ENCODE measurements at places on chromosomes 6 and 20.

GRCh38 chr20:53822534-53822933 is 228.9 kb upstream of the ZNF217 start:
- no peak for DNase-seq

DNA sequence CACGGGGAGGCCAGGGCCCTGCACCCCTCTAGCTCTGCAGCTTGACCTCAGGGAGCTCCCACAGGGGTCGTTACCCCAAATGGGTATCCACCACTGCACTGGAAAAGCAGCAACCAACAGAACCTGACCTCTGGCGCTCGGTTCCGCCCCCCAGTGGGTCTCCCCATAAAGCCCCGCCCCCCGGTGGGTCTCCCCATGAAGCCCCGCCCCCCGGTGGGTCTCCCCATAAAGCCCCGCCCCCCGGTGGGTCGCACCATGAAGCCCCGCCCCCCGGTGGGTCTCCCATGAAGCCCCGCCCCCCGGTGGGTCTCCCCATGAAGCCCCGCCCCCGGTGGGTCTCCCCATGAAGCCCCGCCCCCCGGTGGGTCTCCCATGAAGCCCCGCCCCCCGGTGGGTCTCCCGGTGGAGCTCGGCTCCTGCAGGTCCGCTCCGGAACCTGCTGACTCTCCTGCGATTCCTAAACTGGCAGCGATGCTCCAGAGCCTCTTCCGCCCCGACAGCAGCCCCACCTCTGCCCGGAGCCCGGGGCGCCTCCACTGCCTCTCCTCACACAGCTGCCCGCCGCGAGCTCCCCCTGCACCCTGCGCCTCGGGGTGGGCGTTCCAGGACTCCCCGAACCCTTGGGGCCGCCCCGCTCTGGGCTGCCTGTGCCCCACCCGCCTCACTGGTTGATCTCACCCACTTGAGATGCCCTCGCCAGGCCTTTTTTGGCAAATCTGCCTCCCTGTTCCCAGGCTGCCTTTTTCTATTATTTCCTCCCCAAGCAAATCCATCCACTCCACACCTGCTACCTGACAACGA is 12.1 kb downstream of the SLC2A4RG start:
- DNase-seq, result no peak

GRCh38 chr20:44807051-44807683 is 3.2 kb downstream of the RIMS4 start:
- DNase-seq, result no peak

GRCh38 chr6:36886950-36887618 is 1.3 kb downstream of the C6orf89 start:
- DNase-seq, result no peak

GRCh38 chr6:156808287-156808686 is 31.1 kb downstream of the ARID1B start:
- DNase-seq, result peak; percentile 71

- no peak for DNase-seq
Measured at GRCh38 chr6:80969439-80969838, 783.0 kb downstream of the TENT5A start.

- DNase-seq, result no peak
Measured at GRCh38 chr6:110557199-110557598, 80.8 kb upstream of the SLC22A16 start.

DNA sequence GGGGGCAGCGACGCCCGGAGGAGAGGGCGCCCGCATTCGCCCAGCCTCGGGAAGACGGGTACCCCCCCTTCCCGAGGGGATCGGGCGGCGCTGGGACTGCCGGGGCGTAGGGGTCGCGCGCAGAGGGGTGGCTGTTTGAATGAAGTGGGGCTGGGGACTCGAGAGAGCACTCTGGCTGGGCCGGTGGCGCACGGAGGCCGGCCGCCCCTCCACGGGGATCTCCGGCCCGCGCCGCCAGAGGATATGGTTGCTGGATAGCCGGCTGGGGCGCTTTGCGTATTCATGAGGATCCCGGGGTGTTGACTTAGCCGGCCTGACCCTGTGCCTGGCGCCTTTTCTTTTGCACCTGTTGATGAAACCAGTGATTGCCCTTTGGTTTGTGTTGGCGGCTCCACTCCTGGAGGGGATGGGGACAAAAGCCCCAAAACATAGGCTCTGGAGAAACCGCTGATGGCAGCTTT is 469 bp downstream of the SYNJ2 start:
- DNase-seq, result peak; percentile 34
